HFFc6 (cell line): ENCODE measurements at places on chromosomes 4 and X. TPM values are rescaled to one million over a fixed set of nuclear protein-coding genes. Genes with fewer than 3 reads are reported as not detected.

The PABPC5 gene
- total RNA-seq: not detected in 3 replicates

- DNase-seq: no peak
Measured at GRCh38 chr4:124573056-124573455, 139.5 kb downstream of the ANKRD50 start.

- no peak for DNase-seq
Measured at GRCh38 chr4:143667461-143667860, 33.0 kb downstream of the FREM3 start.

- DNase-seq: no peak
Measured at GRCh38 chr4:88965053-88965452, 91.9 kb downstream of the FAM13A start.

DNA sequence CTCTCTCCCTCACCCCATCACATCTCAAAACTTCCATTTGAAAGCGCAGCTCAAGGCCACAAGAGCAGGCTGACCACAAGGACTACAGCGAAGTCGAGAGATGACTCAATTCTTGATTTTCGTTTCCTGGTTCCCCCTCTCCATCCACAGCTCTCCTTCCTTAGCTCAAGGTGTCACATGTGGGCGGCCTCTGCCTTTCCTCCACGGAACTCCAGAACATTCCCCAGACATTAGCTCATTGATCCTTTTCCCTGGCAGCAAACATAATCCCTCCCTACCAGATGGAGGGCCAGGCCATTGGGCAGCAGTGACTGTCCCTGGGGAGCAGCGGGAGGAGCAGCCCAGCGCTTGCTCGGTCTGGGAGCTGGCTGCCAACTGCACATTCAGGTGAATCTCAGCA is 56.3 kb downstream of the CCDC149 start:
- peak; percentile 40 for DNase-seq
